ENCODE measurements at places on chromosomes 11 and 22.

DNA sequence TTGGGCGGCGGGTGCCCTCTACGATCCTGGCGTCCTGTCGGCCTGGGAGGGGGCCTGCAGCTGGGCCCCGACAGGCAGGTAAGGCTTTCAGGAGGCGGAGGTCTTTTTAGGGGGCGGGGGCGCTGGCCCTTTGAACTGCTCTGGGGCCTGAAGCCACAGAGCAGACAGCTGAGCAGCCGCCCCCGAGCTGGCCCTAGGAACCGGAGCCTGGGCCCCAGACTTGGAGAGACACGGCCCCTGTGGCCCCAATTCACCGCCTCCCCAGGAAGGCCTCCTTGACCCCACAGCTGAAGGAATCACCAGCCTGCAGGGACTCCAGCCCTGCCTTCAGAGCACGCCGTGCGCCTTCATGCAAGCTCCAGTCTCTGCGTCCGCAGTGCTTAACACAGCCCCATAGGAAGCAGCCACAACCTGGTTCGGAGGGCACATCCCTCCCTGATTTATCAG, 618 bp upstream of the CERK start:
- no peak for DNase-seq

DNA sequence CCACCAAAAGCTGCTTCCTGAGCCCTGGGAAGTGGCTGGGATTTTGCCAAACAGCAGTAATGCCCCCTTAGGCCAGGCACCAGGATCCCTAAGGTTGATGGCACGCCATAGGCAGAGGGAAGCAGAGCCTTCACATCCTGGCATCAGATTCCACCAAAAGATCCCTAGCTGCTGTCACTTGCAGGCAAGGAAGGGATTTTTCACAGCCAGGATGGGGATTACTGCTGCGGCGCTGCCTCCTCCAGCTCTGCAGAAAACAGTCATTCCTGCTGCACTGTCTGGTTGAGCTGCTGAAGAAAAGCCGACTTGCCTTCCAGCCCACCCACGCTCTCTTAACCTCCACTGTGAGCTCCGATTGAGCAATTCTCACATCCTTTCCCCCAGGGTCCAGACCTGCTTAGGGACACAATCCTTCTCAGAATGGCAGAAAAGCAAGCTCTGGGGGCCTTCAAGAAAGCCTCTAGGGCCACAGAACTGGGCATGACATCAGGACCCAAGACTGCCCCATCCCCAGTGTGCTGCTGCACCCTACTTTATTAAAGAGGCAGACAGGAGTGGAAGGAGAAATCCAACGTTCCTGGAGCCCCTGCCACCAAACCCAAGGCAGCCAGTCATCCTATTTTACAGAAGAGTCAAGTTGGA, 19.9 kb downstream of the SYN3 start:
- DNase-seq: no peak

- no peak for DNase-seq
These were observed 14.2 kb downstream of the TXN2 start for GRCh38 chr22:36467042-36467810.

GRCh38 chr11:27313157-27313821, 49.7 kb downstream of the CCDC34 start:
- DNase-seq: no peak

DNA sequence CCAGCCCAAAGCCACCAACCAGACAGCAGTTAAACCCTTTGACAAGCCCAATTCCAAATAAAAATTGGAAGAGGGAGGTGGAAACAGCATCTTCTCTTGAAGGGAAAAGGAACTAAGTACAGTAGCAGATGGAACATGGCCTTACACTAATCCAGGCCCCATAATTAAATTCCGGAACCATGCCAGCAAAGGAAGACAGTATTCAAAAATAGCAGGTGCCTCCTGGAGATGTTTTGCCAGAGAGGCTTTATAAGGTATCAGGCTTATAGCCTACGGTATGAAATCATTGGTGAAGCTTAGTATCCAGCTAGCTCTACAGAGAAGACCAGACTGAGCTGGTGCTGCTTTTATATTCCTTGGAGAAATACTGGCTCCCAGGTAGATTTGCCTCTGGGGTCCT, 344.1 kb upstream of the API5 start:
- no peak for DNase-seq

DNA sequence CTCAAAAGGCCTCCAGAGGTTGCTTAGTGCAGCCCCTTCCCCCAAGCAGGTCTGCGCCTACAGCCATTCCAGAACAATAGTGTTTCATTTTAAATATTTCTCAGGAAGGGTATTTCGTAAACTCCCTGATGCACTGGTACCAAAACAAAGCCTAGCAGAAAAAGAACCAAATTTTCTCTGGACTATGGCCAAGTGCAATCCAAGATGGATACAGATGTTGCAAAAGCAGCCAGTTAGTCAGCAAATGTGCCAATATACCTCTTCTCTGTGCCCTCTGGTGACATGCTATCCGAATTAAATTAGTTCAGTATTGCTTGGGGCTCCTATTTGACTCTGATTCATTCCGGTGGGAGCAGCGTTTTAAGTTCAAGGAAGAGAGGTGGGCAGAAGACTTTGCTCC, 247.8 kb downstream of the NTM start:
- no peak for DNase-seq

GRCh38 chr11:123301013-123301591, 106.1 kb upstream of the CLMP start:
- no peak for DNase-seq

GRCh38 chr22:17866621-17867020, 92.4 kb upstream of the BID start:
- no peak for DNase-seq

GRCh38 chr11:74466916-74467885, at the start of gene KCNE3:
TSS of gene KCNE3 (minus strand) at chr11:74467549. CDS start at chr11:74457563, 9,986 bp downstream.
- DNase-seq: no peak

DNA sequence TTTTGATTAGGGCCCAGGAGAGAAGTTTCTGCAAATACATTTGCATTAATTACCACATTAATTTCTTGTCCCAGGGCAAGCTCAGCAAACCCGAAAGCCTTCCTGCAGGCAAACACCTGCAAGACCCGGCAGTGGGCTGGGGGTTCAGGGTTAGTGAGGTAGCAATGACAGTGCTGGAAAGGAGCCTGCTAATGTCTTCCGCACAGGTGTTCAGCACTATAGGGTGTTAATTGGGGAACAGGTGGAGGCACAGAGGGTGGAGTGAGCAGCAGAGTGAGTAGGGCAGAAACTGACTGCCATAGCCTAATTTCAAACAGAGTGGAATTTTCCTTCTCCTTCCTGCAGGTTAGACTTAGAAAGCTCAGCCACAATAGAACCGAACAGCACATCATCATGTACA, 50.9 kb upstream of the UBASH3B start:
- no peak for DNase-seq

DNA sequence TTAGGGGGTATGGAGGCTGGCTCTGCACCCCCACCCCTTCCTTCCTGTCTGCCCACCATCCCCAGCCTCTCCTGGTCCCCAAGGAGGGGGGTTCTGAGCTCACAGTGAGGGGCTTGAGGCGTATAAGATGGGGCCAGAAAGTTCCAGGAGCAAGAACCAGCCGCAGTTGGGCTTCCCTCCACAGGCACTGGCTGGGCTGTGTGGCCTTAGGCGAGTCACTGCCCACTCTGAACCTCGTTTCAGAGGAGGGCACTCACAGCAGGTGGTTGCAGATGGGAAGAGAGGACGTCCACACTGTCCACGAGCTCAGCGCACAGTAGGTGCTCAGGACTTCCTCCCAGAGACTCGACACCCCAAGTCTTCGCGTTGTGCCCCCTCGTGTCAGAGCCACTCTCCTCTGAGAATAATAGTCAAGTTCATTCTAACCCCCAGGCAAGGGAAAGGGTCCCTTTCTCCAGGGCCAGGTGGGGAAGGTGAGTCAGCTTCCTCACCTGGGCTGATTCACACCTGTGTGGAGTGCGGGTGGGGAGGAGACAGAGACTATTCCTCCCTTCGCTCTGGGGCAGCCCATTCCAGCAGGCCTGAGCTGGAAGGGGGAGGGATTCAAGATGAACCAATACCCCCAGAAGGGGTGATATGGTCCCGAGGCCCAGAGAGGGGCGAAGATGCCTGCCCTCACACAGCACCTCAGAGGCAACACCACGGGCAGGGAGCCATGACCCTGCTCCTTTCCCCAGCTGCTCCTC, 29.3 kb downstream of the RPL3 start:
- no peak for DNase-seq

DNA sequence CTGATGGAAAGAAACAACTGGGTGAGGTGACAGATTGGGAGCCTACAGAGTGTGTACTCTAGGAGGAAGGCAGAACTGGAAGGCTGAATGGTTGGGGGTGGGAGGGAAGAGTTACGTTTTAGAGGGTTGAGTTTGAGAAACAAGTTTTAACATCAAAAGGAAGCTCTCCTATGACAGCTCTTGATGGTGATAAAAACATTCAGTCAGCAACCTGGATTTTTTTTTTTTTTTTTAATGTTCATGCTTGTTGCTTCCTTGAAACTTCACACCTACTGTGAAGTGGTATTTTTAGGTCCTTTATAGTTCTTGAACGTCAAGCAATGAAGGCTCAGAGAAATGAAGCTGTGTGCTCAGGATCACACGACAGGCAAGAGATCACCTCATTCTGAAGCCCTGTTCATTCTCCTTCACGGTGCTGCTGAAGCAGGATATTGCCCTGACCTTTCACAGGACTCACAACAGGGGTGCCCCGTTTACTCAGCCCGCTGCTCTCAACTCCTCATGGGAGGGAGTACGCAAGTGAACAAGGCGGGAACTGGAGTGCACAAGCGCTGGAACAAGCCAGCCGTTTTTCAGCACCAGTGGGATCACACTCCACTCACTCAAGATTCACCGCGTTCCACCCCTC, 1.6 kb upstream of the TMEM109 start:
- DNase-seq: no peak

GRCh38 chr11:100927579-100927978, 202.0 kb downstream of the PGR start:
- no peak for DNase-seq

DNA sequence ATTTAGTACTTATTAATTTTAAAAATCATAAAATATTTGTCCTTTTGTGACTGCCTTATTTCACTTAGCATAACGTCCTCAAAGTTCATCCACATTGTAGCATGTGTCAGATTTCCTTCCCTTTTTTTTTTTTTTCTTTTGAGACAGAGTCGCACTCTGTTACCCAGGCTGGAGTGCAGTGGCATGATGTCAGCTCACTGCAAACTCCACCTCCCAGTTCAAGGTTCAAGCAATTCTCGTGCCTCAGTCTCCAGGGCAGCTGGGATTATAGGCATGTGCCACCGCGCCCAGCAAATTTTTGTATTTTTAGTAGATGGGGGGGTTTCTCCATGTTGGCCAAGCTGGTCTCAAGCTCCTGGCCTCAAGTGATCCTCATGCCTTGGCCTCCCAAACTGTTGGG, 10.6 kb downstream of the RAB6A start:
- DNase-seq: no peak

DNA sequence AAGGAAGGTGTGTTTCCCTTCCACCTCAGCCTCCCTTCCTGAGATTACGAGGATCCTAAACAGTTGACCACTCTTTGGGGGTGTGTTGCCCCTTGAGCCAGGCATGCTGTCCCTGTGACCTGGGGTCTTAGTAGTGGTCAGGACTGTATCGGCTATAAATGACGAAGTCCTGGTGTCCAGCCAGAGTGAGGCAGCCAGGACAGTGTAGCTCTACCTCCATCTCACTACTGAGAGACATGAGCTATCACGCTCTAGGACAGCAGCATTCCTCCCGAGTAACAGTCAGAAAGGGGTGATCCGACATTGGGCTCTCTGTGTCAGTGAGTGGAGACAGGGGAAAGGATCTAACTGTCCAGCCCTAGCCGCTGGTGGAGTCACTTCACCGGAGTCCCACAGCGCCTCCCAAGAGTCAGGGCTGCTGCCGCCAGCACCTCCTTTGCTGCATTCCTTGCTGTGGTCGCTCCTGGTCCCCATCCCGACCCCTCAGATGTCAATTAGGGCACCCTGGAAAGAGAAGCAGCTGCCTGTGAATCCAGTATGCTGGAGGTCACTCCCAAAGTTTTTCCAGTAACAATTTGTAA, 3.3 kb upstream of the B3GNT6 start:
- DNase-seq: no peak

All from tibial nerve (tissue), 4 donors.